ENCODE measurements at places on chromosomes 12 and 14.

DNA sequence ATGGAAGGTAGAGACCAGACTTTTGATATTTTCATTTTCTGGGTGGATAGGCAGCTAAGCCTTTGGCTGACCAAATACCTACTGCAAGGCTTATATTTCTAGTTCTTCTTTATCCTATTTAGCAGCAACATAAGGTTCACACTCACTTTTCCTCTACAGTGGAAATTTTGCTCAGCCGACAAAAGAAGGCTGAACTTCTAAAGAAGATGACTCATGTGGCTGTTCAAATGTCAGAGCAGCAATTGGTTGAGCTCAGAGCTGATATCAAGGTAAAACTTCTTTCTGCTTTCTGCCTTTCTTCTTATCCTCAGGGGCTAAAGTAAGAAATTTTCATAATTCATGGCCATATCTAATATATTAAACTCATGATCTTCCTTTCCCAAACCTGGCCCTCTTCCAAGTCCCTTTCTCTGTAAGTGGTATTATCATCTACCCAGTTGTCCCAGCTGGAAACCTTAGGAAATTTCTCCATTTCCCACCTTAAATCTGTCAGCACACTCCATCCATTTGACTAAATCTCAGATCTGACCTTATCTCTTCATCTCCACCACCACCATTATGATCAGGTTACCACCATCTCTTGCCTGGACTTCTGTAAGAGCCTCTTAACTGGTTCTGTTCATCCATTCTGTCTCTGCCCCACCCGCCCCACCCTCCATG, 19.8 kb upstream of the KCNH3 start:
- DNase-seq, result no peak

DNA sequence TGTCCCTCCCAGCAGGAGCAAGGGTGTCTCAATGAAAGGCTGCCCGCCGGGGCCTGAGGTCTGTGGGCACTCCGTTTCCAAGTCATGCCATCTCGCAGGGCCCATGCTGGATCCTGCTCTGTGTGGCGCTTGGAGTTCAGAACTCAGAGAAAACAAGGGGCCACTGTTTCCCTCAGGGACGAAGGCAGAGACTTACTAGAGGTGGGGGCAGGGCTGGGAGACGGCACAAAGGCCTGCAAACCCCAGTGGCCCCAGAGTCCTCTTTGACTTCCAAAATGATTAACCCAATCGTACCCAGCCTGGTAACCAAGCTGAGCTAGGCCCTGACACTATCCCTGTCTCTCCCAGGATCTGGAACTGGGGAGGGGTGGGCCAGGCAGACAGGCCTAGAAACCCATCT, 95.8 kb downstream of the ITPK1 start:
- DNase-seq, result no peak

DNA sequence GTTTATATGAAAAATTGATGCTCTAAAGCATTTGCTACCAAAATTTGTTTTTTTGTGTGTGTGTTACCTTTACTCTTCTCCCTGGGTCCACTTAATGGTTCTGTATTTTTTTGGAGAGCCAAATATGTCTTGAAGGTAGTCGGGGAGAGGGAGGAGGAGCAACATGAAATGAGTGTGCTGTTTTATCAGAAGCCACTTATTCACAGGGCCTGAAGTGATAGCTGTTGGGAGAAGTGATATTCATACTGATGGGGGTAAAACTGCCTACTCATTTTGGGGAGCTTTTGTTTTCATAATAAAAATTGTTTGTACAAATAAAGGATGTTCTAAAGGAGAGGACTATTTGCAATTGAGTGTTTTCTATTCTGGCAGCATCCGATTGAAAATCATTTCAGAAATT, 29.2 kb downstream of the CRADD start:
- DNase-seq, result no peak

GRCh38 chr12:107533218-107533617, 152.4 kb upstream of the PWP1 start:
- no peak for DNase-seq

DNA sequence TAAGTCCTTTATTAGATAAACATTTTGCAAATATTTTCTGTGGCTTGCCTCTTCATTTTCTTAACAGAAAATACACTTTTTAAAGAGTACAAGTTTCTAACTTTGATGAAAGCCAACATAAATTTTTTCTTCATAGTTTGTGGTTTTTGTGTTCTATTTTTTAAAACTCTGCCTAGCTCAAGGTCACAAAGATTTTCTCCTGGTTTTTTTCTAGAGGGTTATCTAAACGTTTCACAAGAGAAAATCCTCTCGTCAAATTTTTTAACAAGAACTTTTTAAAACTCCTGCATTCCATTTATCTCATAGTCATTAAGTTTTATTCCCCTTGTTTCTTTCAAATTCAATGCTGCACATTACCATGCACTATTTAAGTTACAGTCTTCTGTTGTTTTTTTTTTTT, 8.2 kb downstream of the AREL1 start:
- DNase-seq, result no peak

DNA sequence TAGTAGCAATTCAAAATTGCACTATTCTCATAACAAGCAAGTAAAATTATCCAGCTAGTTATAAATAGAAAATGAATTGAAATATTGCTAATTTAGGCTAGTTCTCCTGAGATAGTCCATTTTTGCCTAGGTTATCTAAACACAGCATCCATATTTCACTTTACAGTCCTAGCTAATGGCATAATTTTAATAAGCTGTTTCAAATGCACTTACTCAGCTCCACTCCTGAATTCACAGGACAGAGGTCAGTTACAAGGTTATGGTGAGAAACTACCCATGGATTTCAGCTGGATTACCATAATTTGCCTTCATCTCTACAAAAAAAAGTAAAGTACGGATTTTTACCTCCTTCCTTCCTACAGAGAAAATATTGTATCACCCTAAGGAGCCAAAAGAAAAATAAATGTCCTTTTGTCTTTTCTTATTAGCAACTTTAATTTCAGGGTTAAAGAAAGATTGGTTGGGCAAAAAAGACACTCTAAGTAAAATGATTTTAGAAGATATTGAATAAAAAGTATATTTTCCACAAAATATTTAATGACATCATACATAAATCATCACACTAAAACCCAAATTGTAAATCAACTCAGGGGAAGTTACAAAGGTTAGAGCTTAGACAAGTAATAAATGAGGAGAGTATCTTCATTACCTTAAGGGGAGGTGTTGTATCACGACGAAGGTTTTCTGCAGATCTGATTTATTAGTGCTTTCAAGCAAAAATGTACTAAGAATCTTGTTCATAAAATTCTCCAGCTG, 377.4 kb downstream of the C12orf50 start:
- DNase-seq, result no peak

DNA sequence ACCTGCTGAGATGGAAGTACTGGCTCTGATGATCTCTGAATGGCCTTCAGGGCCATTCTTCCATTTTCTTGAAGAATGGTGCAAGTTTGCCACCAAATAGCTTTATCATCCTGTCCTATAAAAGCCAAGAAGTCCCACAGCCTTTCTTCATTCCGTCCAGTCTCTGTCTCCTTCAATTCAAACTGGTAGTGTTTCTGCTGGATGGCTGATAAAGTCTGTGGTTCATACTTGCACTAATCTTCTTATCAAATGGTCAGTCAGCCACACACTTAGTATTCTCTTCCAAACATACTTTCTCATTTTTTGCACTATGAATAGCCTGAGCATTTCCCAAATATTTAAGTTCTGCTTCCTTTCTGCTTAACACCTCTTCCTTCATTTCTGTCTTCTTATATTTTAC, 39.4 kb upstream of the BEGAIN start:
- no peak for DNase-seq

GRCh38 chr12:28121433-28121832, 68.8 kb upstream of the CCDC91 start:
- DNase-seq, result no peak

- no peak for DNase-seq
These were observed 95.5 kb upstream of the PDE3A start for GRCh38 chr12:20272801-20273200.

GRCh38 chr12:66247741-66248140, 54.6 kb upstream of the HELB start:
- no peak for DNase-seq

- no peak for DNase-seq
These were observed 10.8 kb downstream of the ADCY4 start for GRCh38 chr14:24324024-24324423.

DNA sequence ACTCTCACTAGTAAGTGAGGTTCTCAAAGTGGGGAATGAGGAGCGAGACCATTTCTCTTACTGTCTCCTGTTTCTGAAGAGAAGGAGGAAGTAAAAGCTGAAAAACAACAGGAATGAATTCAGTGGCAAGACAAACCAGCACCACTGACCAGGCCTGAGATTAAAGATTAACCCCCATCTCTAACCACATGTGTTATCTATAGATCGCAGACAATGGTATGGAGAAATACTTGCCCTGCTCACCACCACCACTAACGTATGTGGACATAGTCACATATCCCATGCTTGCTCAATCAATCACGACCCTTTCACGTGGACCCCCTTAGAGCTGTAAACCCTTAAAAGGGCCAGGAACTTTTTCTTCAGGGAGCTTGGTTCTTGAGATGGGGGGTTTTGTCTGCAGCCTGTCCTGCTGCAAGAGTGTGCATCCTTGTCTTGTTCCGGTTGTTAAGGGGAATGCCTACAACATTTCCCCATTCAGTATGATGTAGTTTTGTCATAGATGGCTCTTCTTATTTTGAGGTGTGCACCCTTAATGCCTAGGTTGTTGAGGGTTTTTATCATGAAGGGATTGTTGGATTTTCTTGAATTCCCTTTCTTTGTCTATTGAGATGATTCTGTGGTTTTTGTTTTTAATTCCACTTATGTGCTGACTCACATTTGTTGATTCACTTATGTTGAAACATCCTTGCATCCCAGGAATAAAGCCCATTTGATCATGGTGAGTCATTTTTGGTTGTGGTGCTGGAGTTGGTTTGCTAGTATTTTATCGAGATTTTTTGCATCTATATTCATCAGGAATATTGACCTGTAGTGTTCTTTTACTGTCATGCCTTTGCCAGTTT, 698.8 kb upstream of the LMO3 start:
- DNase-seq, result no peak

GRCh38 chr12:98954506-98954905, 309.4 kb downstream of the APAF1 start:
- no peak for DNase-seq

DNA sequence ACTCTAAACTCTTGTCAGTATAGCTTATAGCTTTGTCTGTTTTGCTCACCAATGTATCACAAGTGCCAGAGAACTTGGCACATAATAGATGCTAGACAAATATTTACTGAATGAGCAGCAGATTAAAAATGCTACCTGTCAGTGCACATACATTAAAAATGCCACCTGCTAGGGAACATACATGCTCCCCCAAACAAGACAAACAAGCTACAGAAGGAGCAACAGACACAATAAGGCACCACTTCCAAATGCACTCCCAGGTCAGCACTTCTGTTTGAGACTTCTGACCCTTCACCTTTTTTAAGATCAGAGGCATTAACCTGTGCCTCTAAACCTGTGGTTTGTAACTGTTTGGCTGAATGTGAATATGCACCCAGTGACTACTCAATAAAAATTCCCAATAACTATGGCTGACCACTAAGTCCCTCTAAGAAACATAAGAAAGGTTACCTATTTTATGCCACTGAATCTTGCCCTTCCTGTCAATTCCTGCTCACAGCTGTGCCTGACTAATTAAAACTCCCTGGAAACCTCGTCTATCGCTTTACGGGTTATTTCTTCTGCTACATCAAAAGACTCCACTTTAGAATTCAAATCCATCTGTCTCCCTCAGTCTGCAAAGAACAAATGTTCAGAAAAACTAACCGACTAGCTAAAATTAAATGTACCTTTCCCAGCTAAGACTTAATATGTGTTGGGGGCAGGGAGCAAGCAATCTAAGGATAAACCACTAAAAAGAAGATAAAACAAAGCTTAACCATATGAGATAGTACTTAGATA, 41.0 kb downstream of the HECTD4 start:
- DNase-seq, result no peak

- no peak for DNase-seq
These were observed 43.1 kb upstream of the GPHB5 start for GRCh38 chr14:63361790-63362189.

DNA sequence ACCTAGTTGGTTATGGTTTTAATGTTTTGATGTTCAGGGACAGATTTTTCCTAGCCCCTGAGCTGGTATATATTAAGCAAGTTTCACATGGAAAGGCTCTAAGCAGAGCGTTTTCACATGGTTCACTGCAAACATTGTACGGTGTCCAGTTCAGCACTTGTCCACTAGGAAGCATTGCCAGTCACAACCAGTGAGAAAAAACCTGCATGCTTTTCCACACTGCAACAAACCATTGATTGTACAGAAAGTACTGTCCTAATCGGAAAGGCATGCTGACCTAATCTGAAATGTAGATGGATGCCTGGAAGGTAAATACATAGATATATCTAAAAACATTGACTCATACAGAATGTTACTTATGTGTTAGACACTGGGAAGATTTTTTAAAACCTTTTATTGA, 25.0 kb upstream of the NPAS3 start:
- no peak for DNase-seq

- DNase-seq, result no peak
These were observed 69.7 kb downstream of the PKP2 start for GRCh38 chr12:32826807-32827412.

- DNase-seq, result no peak
These were observed 22.4 kb upstream of the SERPINA6 start for GRCh38 chr14:94345344-94346064.

DNA sequence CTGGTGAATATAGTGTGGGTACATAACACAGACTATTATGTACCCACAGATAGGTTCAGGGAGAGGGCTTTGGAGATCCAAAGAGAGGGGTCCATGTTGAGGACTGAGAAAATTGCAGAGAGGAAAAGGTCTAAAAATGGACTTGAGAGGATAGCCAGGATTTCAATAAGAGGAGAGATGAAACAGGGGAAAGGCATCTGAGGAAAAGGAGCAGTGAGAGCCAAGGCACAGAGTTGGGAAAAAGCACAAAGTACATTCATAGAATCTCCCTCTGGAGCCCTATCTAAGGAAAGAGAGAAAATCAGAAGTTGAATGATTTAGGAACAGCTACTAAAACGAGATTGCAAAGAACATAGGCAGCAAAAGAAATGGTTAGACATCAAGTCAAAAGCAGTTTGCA, 182.8 kb downstream of the SRGAP1 start:
- DNase-seq, result no peak

GRCh38 chr12:75705749-75706711, 194.6 kb upstream of the KRR1 start:
- peak; percentile 4 for DNase-seq

DNA sequence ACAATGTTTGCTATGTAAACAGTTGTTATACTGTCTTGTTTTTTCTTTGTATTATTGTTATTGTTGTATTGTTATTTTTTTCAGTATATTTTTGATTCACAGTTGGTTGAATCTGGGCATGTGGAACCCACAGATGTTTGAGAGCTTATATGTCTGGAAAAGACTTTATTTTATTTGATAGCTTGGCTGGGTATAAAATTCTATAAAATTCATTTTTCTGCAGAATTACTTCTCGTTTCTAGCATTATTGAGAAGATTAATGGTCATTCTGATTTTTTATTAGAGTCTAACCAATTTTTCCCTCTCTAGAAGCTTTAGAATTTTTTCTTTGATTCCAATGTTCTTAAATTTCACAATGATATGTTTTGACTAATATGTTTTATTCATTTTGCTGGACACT, 188.6 kb downstream of the CRADD start:
- DNase-seq, result no peak

- DNase-seq, result no peak
These were observed 314 bp upstream of the DHRS7 start for GRCh38 chr14:60165547-60165876.

GRCh38 chr12:58285551-58285950, 344.2 kb downstream of the ATP23 start:
- no peak for DNase-seq
